GM12891 (cell line): ENCODE measurements at places on chromosomes 3 and 15.

DNA sequence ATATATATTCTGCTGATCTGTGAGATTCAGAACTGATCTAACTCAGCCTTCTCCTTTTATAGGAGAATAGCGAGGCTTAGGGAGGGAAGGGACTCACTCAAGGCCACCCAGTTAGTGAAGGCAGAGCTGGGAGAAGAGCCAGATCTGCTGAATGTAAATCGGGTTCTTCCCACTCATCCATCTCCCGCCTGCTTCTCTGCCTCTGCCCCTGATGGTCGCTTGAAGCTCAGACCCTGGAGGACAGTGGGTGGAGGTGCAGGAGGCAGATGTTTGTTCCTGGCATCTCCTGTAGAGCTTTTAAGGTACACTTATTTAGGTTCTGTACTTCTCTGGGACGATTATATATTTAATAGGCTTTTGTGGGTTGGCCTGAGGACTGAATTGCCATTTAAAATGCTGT lies 4.3 kb downstream of the PDIA5 start:
- no peak for DNase-seq

GRCh38 chr3:17013050-17013449 lies 128.3 kb downstream of the PLCL2 start:
- DNase-seq = no peak

DNA sequence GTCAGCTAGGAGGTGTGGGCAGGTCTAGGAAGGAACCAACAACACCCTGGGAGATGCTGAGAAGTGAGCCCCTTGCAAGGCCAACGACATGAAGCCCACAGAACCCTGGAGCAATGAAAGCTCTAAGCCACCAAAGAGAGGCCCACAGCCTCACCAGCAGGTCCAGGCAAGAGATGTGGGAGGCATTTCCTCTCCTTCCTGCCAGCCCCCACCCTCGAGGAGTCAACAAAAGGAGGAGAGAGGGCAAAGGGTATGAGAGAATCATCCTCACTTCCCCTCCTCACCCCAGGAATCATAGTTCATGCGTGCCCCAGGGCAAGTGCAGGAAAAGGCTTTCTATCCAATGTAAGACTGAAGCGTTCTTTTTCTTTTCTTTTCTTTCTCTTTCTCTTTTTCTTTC lies 195.8 kb downstream of the SHQ1 start:
- DNase-seq = no peak

DNA sequence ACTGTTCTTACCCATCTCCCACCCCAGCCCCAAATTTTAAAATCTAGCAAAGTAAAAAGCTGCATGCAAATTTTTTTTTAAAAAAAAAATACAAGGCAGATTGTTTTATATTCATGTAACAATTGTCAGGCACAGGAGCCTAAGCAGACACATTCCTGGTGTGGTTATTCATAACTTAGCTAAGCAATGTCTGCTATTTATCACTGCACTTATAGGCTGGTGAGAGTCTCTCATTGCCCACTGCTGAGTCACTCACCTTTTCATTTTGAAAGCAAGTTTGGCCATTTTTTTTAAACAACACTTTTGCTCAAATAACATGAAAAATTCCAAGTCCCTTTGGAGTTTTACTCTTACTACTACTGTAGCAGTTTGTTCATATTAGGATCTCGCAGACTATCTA lies 413.9 kb downstream of the RBMS3 start:
- DNase-seq = no peak

DNA sequence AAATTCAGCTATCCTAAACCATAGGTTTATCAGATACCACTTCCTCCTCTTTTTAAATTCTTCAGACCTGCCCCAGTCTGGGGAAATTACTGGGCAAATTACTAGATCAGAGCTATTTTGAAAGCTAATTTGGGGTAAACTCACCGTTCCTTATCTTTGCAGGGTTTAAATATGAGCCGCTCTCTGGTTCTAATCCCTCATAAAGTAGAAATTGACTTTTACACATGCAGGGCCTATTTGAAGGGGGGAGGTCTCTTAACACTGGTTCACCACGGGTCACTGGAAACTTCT lies 11.0 kb upstream of the MEIS2 start:
- DNase-seq = no peak
